ENCODE measurements at places on chromosomes 6 and 20. TPM values are rescaled to one million over a fixed set of nuclear protein-coding genes. Genes with fewer than 3 reads are reported as not detected.

CCN6 gene
- total RNA-seq: not detected

COX4I2 gene
- total RNA-seq: not detected

DOK5 gene
- total RNA-seq: 13.0 TPM

RIN2 gene
- 1.3 TPM for total RNA-seq

LBP gene
- 0.48 TPM for total RNA-seq

MAK gene
- total RNA-seq: 0.37 TPM
